Stromal cell of bone marrow (primary cell): ENCODE measurements at places on chromosomes 1 and 21.

GRCh38 chr1:217140041-217140901, 417.0 kb upstream of the ESRRG start:
- no peak for DNase-seq

- no peak for DNase-seq
Observed at GRCh38 chr1:11768821-11769220, 6.8 kb downstream of the C1orf167 start.

DNA sequence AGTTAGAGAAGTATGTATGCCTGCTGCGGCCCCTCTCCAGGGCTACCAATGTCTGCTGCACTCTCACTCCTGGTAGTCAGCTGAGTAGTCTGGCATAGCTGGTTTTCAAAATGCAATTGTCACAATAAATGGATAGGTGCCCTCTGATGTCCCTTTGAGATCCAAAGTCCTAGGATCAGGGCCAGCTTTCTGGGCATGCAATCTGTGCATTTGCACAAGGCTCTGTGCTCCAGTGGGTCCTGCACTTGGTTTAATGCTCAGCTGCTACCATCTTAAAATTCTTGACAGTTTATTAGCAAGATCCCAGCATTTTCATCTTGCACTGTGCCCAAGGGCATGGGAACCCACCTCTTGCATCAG, 233.8 kb downstream of the LTN1 start:
- DNase-seq: no peak

DNA sequence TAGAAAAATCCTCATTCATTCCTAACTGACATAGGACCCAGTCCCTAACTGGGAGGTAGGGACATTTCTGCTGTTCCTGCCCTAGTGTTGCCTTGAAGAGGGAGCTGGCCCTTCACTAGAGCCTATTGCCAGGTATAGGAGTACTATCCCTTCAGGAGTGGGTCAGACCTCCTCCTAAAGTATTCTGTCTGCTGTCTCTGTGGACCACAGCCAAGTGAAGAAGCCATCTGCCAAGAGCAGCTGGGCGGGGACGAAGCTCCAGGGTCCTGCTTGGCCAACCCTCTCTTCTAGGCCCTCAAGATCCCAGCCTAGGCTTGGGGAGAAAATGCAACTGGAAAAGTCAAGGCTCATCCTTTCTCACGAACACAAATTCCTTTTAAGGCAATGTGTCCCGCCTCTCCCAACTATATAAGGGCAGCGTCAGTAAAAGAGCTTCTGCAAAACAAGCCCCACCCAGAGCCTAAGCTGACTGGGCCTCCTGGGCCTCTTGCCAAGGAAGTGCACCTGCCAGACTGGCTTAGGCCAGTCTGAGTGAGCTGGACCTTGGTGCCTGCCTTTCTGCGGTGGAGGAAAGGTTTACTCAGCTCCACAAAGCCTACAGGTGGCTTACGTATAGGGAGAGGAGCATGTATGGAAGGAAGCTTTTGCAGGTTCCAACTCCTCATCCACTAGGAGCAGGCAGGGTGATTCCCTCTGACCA, 638 bp upstream of the TUFT1 start:
- DNase-seq: peak; percentile 78

DNA sequence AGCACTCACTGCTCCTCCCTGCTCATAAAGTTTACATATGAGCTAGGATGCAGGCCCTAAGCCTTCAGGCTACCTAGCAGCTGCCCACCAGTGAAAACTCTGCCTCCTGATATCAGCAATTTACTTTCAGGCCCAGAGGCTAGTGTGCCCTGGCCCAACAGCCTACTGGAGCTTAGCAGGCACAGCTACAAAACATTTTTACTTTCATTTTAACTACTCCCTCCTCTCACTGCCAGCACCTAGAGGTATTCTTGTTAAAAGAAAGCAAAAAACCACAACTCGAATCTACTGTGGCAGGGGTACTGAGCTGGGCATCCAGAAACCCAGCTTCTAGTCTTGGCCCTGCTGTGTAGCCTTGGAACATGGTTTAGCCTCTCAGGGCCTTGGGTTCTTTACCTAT, 5.8 kb upstream of the LORICRIN start:
- DNase-seq: no peak

DNA sequence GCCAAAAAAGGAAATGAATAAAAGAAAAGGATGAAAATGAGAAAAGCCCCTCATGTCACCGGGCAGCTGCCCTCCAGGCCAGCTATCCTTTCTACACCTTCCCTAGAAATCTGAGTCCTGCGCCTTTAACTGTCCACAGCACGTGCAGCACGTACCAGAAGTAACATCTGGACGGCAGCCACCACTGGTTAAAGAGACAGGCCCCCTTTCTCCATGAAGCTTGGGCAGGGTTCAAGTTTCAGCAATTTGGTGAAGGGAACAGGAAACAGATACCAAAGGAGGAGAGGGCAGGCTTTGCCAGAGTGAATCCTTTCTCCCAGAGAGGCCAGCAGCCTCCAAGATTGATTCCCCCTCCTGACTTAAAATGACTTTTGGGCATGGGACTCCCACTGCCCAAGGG, 3.6 kb upstream of the KIAA2013 start:
- DNase-seq: peak; percentile 36

GRCh38 chr1:8777867-8778266, 39.6 kb downstream of the RERE start:
- no peak for DNase-seq

DNA sequence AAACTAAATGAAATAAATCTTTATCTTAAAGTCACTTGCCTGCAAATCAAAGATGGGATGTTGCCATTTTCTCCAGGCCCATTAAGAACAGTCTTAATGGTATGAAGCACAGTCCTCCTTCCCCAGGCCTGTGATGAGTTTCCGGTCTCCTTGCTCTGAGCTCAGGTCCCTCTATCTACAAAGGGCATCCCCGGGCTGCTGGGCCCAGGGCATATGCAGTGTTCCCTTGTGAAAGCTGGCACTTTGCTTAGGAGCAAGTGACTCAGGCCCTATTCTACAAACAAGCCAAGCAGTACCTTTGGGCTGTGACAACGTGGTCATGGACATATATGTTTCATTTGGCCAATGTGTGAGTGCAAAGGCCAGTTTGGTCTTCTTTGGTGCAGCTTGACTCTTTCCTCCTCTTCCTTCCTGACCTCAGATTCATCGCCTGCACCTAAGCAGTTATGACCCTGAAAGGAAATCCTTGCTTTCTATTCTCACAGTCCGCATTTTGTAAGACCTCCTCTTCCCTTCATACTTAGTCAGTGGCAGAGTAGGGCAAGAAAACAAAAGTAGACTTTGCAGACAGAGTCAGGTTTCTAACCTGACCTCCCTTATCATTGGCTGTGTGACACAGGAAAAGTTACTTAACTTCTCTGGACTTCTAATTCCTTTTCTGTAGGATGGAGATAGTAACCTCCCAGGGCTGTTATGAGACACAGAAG, 109.5 kb downstream of the ERG start:
- DNase-seq: no peak

DNA sequence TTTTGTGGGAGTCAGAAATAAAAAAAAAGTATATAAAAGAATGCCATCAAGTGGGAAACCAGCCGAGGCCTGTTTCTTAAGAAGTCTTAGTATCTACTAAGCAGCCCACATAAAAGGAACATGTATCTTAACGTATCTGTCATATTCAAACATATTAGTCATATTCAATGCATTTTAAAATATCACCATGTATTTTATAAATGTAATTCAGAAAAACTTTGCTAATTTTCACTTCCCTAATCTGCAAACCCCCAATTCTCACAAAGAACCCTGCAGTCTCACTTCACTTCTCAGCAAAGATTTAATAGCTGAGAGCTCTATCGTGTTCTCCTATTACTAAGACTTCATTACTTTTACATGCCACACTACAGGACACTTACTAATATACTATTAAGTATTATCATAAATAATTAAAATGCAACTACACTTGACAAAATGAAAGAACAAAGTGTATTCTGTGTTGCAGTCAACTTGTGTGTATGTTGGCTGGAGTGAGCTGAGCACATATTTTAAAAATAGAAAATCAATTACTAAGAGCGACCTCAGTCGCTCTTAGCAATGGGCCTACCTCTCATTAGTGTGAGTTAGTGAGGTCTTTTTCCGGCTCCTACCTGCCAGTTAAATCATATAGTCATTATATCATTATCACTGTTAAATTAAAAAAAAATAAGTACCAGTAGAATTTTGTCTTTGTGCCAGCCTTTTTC, 484.3 kb downstream of the LMO4 start:
- DNase-seq: no peak

DNA sequence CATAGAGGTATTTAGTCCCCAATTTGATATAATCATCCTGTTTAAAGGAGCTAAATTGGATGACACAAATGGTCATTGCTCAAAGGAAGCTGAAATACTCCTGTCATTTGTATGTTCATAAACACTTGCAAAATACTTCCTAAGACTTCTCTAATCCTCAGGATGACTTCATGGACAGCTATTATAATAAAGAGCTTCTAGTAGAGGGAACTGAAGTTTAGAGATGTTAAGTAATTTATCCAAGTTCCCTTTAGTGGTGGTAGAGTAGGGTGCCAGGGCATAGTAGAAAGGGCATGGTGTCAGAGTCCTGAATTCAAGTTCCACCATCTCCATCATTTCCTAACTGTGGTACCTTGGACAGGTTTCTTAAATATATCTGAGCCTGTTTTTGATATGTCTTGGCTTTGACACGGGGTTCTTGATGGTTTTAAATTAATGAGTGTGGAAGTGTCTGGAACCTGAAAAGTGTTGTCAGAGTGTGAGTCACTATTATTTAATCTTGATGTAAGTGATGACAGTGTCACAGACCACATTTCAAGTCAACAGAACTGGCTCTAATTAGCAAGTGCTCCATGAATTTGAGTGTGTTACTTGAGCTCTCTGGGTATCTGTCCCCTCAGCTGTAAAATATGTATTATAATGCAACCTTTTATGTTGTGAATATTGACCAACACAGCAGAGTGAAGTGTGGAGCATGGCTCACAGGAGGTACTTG, 12.1 kb upstream of the GBP6 start:
- DNase-seq: no peak

- no peak for DNase-seq
Observed at GRCh38 chr1:220703305-220703704, 13.1 kb downstream of the C1orf115 start.

DNA sequence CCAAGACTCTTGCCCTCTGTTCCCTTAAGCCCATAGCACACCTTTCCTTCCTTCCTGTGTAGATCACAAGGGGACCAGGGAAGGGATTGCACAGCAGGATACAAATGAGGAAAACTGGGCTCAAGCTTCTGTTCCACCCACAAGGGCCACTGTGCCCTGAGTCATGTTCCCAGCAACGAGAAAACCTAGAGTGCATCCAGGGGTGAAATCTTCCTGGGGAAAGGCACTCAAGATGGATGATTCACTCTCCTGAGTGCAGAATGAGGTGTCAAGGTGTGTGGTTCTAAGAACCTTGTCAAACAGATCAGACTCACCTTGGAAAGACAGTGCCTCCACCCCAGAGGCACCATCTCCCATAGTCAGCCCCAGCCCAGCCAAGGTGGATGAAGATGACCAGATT, 40.7 kb upstream of the EYA3 start:
- peak; percentile 84 for DNase-seq

GRCh38 chr1:3327389-3327702, 127.1 kb upstream of the ARHGEF16 start:
- no peak for DNase-seq

- DNase-seq: peak; percentile 43
Observed at GRCh38 chr1:109091078-109091838, 694 bp downstream of the TMEM167B start.

DNA sequence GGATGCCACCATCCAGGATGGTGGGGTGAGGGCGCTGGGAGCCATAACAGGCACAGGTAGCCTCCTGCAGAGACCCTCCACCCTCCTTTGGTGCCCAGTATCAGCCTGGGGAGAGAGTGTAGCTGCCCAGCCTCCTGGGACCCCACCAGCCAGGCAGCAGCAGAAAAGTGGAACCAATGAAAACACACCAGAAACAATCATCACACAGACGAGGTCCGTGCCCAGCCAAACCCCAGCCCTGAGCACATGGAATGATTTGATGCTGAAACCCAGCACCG, 285.1 kb downstream of the PTPRU start:
- no peak for DNase-seq

GRCh38 chr1:109535481-109535880, 4.2 kb upstream of the GPR61 start:
- no peak for DNase-seq

GRCh38 chr1:46749404-46749803, 30.5 kb upstream of the EFCAB14 start:
- no peak for DNase-seq

DNA sequence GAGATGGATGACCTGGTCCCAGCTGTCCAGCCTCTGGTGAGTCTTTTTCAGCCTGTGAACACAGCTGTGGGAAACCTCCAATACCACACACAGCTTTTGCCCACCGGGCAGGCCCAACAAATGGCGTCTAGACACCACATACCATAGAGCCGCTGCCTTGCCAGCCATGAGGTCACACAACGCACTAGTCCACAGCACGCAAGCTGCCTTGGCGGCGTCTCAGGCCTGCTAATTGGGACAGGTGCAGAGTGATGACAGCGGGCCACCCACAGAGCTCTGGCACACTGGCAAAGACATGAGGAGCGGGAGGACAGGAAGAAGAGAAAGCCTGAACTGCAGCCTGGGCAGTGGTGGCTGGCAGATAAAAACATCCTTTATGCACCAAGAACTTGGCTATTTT, 125.5 kb downstream of the ADAMTS1 start:
- DNase-seq: no peak

DNA sequence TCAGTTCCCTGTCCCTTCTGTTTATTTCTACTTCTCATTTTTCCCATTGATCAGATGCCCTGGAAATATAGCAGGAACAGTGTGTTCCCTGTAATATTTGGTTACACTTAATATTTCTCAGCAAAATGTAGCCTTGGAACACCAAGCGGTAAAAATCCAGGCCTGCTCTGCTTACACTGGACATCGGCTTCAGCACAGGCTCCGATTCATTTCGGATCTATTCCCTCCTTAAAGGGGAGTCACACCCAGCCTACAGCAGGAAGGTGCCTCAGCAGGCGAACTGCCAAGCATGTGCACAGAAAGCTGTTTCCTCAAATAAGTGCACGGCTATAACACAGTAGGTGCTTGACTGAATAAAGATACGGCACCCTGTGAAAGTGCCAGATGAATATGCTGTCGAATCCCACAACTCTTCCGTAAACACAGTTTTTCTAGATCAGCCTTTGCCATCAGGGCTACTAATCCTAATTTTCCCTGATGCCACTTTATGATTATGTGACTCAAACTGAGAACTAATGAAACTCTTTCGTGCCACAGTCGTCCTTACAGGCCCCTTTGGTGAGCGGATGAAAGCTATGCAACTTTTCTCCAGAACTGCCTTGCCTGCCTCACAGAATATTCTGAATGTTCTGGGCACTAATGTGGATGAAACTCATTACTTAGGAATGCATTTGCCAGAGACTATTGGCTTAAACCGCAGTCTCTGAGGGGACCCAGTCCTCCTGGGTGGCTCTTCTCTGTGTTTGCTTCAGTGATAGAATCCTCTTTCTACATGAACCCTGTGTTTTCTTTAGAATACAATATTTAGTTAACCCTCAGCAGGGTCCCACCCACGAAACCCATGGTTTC, 275.5 kb upstream of the RUNX1 start:
- DNase-seq: peak; percentile 59
